ENCODE measurements at places on chromosomes 3 and 15.

DNA sequence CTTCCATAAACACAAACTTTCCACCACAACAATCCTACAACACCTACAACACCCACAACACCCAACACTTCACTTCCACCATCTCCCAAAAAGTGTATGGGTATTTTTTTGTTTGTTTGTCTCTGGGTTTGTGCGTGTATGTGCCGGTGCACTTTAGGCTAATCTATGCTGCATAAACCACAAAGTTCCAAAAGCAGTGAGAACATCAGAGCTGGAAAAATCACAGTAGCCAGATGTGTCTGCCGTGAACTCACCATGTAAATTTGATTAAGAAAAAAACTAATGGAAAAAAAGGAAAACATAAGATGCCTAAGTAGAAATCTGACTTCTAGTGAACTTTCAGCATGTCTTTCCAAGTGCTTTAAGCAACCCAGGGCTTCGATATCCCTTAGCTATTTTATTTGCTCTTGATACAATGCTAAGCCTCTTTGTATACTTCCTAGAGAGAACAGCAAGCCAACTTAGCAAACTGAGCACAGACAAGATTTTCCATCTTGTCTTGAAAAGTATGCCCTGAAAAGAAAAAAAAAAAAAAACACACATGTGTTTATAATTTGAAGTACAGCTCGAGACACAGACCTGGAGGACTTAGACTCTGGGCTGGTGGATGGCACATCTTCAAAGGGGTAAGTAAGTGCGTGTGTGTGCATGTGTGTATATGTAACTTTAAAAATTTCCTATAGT, 91.4 kb downstream of the WWTR1 start:
- DNase-seq: no peak

DNA sequence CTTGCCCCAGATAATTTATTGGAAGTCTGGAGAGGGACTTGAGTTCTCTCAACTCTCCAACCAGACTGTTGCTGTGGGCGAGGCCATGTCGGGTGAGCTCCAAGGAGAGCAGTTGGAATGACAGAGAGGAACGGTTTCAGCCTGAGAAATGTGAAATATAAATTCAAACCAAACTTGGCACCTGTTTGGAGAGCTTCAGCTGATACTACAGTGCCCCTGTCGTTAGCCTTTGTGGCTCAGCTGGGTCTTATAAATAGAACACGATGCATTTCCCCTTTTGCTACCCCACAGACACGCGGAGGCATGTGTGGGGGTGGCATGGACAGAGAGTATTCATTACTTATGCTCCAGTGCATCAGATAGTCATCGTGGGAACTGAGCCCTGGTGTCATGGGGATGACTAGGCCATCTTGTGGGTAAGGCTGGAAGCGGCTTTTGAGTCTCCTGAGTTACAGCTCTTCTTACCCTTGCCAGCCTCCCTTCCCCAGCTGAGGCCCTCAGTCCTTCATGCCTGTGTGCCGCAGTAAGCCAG, 15.6 kb downstream of the SMAD3 start:
- peak; percentile 56 for DNase-seq

DNA sequence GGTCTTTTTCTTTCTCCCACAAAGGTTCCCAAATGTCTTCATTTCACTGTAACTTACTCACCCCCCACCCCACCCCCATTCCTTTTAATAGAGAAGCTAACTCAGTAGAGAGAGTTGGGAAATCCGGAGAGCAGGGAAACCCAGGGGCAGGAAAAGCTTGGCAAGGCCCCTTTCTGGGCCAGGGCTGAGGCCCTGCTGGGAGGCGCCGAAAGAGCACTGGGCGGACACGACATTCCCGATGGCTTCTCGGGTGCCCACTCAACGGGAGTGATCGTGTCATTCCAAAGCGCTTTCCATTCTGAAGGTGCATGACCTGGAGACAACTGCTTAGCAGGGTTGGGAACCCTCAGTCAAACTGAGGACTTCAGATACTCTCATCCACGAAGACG, 1.6 kb upstream of the DALRD3 start:
- DNase-seq: no peak

DNA sequence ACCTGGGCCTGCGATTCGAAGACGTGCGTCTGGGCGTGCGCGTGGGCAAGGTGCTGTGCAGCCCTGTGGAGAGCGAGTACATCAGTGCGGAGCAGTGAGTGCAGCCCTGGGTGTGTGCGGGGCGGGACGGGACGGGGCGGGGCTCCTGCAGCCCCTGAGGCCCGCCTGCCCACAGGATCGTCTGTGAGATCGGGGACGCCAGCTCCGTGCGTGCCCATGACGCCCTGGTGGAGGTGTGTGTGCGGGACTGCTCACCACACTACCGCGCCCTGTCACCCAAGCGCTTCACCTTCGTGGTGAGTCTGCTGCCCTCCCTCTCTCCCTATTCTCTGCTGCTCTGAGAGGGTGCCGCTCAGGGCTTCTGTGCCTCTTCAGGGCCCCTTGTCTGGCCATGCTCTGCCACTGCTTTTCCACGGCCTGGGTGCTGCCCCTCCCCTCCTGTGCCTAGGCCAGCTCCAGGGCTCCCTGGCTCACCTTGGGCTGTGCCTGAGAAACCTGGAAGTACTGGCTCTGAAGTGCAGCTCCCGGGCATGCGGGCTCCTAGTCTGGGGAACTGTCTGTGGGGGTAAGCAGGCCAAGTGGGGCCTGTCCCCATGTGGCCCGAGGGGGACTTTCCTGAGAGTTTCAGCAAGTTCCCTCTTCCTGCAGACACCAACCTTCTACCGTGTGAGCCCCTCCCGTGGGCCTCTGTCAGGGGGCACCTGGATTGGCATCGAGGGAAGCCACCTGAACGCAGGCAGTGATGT, 31.8 kb downstream of the PLXNA1 start:
- no peak for DNase-seq

GRCh38 chr3:19199131-19199530, 50.8 kb downstream of the KCNH8 start:
- no peak for DNase-seq

DNA sequence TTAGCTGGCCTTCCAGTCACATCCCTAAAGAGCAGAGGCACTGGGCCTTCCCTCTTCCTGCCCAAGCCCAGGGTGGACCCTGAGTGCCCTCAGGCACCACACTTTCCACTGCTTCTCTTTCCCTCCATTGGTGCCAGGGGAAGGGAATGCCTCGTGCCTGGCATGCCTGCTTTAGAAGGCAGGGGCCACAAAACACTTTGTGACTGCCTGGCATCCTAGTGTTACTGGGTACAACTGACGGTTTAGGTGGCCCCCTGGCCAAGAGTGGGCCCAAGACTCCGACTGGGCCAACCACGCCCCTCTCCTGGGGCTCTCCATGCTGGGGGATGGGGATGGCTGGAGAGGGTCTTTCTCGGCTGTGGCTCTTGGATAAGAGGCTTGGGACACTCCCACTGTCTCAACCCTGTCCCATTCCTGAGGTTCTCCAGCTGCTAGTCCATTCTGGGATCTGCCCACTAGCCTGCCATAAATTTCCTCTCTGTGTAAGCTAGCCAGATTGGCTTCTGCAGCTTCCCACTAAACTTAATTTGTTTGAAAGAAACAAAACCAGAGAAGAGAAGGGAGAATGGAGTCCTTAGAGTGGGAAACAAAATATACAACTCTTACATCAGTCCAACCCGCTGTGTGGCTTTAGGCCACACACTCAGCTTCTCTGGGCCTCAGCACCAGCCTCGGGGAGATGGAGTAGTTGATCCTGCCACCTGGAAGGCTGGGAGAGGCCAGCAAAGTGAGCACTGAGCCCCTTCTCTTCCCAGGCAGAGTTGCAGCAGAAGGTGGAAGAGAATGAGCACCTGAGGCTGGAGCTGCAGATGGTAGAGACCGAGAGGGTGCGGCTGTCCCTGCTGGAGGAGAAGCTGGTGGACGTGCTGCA, 24.1 kb upstream of the GP9 start:
- DNase-seq: no peak

DNA sequence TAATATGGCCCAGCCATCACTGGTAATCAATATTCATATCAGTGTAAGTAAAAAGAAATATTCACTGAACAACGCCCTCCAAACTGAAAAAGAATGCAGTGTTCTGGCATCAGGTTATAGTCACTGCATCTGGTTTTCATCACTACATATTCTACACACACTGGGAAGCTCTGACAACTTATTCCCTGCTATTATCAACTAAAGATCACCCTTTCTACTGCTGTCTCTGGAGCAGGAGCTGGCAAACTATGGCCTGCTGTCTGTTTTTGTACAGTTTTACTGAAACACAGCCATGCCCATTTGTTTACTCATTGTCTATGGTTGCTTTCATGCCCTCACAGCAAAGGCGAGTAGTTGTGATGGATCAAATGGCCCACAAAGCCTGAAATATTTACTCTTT, 35.3 kb downstream of the TUBGCP4 start:
- no peak for DNase-seq

DNA sequence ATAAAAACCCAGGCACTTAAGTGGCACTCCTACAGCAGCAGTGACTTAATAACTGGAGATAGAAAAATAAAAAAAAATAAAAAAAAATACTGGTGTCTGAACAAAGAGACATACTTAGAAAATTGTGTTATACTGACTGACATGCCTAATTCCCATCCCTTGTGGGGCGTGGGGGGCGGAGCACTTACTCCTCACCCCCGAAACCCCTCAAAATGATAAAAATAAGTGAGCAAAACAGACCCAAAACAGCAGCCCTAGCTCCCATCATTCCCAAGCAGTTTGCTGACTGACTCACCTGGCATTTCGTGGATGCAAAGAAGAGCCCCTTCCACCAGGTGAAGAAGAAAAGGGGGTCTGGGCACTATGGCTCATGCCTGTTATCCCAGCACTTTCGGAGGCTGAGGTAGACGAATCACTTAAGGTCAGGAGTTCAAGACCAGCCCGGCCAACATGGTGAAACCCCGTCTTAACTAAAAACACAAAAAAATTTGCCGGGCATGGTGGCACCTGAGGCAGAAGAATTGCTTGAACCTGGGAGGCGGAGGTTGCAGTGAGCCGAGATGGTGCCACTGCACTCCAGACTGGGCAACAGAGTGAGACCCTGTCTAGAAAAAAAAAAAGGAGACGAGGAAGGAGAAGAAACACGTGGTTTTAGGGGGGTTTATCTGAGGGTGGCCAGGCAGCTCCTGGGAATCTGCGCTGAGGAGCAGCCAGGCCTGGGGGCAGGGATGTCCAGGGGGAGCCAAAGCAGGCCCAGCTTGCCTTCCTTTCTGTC, 50.8 kb upstream of the BLM start:
- no peak for DNase-seq

- no peak for DNase-seq
Observed at GRCh38 chr15:66142285-66142684, 111.3 kb downstream of the MEGF11 start.

DNA sequence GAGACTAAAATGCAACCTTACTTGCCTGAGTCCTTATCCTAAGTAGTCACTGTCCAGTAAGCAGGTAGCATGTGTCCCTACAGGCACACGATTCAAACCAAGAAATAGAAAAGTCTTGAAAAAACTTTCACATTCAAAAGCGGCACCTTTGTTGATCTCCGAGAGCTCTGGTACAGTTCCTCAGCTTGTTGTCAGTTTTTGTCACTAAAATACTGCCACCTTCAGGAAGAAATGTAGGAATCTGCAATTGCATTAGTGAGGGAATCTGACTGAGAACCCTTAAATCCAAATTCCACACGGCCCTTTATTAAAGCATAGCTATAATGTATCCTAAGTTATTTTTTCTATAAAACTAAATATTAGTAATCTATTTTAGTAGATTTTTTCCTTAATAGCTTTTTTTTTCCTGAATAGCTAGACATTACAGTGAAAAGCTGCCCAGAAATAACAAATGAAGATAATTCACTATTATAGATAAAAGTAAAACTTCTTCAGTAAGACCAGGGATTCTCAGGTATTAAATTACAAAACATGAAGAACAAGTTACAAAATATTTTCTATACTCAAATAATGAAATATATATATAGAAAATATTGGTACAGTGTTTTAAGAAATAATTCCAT, 44.0 kb downstream of the CCDC54 start:
- DNase-seq: no peak

GRCh38 chr3:5128849-5129248, 6.8 kb downstream of the ARL8B start:
- no peak for DNase-seq

DNA sequence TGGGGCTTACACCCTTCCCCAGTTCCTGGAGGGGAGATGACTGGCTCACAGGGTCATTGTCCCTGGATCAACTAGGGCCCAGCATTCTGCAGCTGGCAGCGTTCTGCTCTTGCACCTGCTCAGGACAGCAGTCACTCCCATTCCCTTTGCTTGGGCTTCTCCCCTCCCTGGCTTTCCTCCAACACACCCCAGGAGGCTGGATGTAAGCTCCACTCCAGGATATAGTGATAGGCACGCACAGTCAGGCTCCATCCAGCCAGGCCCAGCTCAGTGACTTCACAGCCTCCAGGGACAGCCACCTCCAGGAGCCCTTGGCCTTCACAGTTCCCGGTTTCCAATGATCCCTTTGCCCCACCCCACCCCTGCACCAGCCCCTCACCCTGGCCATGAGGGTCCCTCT, 1.9 kb downstream of the SPTBN5 start:
- no peak for DNase-seq

DNA sequence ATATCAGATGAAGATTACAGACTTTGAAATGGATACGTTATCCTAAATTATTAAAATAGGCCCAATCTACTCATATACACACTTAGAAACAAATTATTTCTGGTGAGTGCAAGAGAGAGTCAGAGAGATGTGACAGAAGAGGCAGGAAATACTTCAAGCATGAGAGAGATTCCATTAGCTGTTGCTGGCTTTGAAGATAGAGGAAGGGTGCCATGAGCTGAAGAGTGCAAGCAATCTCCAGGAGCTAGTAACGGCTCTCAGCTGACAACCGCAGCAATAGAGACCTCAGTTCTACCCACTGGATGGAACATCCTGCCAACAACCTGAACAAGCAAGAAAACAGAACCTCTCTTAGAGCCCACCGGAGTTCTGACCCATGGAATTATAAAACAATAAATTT, 270.7 kb upstream of the SLITRK3 start:
- DNase-seq: no peak

DNA sequence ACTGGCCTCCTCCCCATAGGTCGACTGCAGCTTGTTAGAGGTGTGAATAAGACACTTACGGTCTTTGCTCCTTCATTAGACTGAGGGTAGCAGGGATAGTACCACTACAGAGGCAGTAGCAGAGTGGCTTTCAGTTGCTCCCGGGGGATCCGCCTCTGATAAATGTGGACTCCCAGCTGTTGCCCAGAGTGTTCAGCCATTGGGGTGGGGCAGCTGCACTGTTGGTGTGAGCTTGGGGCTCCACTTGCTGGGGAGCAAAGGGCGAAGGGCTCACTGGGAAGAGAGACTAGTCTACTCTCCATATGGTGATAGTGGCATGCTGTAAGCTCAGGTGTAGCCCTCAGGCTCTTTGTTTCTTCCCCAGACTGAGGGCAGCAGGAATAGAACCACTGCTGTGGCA, 239.1 kb downstream of the LRRN1 start:
- DNase-seq: no peak

DNA sequence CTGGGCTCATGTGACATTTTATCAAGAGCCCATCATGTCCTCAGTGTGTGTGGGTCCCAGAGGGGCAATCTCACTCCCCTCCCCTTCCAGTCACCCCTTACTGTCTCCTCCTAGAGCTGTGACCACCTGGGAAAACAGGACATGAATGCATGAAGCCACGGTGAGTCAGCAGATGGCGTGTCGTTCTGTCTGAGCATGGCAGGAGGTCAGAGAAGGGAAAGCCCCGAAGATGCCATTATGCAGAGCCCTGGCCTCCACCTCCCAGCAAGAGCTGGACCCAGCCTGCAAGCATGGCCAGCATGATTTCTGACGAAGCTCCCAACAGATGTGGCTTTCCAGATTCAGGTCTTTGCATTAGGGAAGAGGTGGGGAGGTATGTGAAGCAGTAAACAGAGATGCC, 118.5 kb downstream of the TLE3 start:
- no peak for DNase-seq

GRCh38 chr3:169509359-169509758, 154.2 kb downstream of the MECOM start:
- DNase-seq: no peak

- no peak for DNase-seq
Observed at GRCh38 chr15:78229431-78230406, 4.6 kb downstream of the ACSBG1 start.
